ENCODE measurements at places on chromosomes 3 and 15. TPM values are rescaled to one million over a fixed set of nuclear protein-coding genes. Genes with fewer than 3 reads are reported as not detected.

SLC4A7 gene
- total RNA-seq: 11.0 TPM

TM4SF1 gene
- total RNA-seq: 487 TPM

PLSCR5 gene
- total RNA-seq: not detected

SAMMSON gene
- 2.2 TPM for total RNA-seq

MESP2 gene
- not detected for total RNA-seq

MAP6D1 gene
- not detected for total RNA-seq

GPR171 gene
- 3.2 TPM for total RNA-seq

NME9 gene
- not detected for total RNA-seq

MEIS2 gene
- total RNA-seq: 11.5 TPM

CRYGS gene
- not detected for total RNA-seq

NAALADL2 gene
- total RNA-seq: 5.9 TPM

SNX22 gene
- 0.53 TPM for total RNA-seq

SUSD5 gene
- 68.0 TPM for total RNA-seq

CTXN2 gene
- total RNA-seq: not detected

SPSB4 gene
- not detected for total RNA-seq

ADGRG7 gene
- not detected for total RNA-seq

TMEM212 gene
- not detected for total RNA-seq

IQCF5 gene
- total RNA-seq: not detected

GOLGA6L4 gene
- not detected for total RNA-seq

TRIM42 gene
- not detected for total RNA-seq

GAP43 gene
- 0.21 TPM for total RNA-seq

PLA1A gene
- total RNA-seq: 15.0 TPM

C3orf18 gene
- 29.5 TPM for total RNA-seq

ITIH1 gene
- 2.0 TPM for total RNA-seq

ACAP2 gene
- total RNA-seq: 20.4 TPM

DUOX1 gene
- 2.7 TPM for total RNA-seq

CHRNA7 gene
- 2.6 TPM for total RNA-seq

PDCD10 gene
- 55.6 TPM for total RNA-seq

STRA6 gene
- total RNA-seq: not detected

HYAL2 gene
- total RNA-seq: 449 TPM

SLC24A1 gene
- total RNA-seq: 2.0 TPM

CCDC191 gene
- total RNA-seq: 0.21 TPM

SI gene
- total RNA-seq: not detected

TLE3 gene
- 76.4 TPM for total RNA-seq

KLHL6 gene
- 1.5 TPM for total RNA-seq

P2RY1 gene
- 8.8 TPM for total RNA-seq

CPN2 gene
- not detected for total RNA-seq

CHRNA5 gene
- total RNA-seq: not detected

PLAAT1 gene
- not detected for total RNA-seq

SPTBN5 gene
- total RNA-seq: 1.5 TPM

CCR3 gene
- not detected for total RNA-seq

SIDT1 gene
- not detected for total RNA-seq

HRH1 gene
- total RNA-seq: 6.2 TPM

A4GNT gene
- total RNA-seq: not detected

DUOXA2 gene
- total RNA-seq: 0.32 TPM

ALPK3 gene
- 38.0 TPM for total RNA-seq

MTFMT gene
- 54.7 TPM for total RNA-seq

C2CD4B gene
- 100 TPM for total RNA-seq

CCDC14 gene
- total RNA-seq: 6.5 TPM

RYK gene
- total RNA-seq: 13.5 TPM

SLC51A gene
- not detected for total RNA-seq

TNIK gene
- total RNA-seq: 0.75 TPM

ANKRD63 gene
- not detected for total RNA-seq

WDR49 gene
- not detected for total RNA-seq

KCNMB3 gene
- 16.5 TPM for total RNA-seq

GPR27 gene
- total RNA-seq: 2.4 TPM

GPR149 gene
- total RNA-seq: not detected

SLC28A1 gene
- not detected for total RNA-seq

All from ascending aorta (tissue), 2 donors.